ENCODE measurements at places on chromosomes 12 and 14.

DNA sequence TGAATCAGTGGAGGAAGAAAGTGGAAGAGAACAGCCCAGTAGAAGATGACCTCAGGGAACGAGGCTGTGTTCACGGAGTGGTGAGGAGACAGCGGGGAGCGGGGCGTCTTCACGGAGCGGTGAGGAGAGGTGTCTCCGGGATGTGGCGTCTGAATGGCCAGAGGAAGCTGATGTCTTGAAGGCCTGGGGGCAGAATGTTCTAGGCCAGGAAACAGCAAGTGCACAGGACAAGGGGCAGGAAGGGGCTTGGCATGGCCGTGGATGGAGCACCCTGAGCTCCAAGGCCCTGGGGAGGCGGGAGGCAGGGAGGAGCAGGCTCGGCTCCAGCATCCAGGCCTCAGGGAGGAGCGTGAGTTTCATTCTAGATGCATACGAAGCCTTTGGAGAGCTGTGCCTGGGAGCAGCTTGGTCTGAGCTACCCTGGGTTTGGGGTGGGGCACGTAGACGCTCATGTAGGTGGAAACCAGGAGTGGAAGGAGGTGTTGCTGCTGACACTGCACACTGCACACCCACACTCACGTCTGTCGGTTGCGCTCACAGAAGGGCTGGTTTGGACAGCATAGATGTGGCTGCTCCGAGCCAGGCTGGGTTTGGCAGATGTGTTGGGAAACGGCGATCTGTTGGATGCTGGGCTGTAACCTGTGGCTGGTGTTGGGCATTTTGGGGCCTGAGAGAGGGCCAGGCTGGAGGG is 131.6 kb downstream of the ADGRD1 start:
- H3K27ac ChIP-seq, result no peak overlapping the region
- no peaks in the 10 kb centered on the region for H3K36me3 ChIP-seq
- no peaks in the 10 kb centered on the region for H3K4me1 ChIP-seq
- H3K4me3 ChIP-seq, result no peak overlapping the region

DNA sequence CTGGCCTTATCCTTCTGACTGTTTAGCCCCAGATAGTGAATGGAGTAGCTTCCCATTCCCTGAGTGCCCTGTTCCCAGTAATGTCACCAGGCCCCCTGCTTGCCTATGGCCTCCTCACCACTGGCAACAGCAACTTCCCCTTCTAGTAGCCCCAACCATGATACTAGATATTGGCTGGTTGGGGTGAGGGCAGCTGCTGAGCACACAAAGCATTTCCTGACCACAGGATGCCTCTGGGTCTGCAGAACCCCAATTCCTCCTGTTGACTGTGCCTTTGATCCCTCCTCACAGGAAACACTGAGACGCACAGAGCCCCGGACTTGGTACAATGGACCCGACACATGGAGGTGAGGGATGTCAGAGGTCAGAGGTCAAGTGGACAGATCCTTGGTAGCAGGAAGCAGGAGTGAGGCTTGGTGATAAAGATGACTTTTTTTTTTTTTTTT is 597 bp downstream of the SOAT2 start:
- no peak for DNase-seq
- no peak overlapping the region for H3K27ac ChIP-seq
- no peak overlapping the region for H3K4me3 ChIP-seq
- peaks cover 24% of the 10 kb centered on the region for H3K4me1 ChIP-seq
- no peaks in the 10 kb centered on the region for H3K27me3 ChIP-seq
- no peaks in the 10 kb centered on the region for H3K36me3 ChIP-seq

DNA sequence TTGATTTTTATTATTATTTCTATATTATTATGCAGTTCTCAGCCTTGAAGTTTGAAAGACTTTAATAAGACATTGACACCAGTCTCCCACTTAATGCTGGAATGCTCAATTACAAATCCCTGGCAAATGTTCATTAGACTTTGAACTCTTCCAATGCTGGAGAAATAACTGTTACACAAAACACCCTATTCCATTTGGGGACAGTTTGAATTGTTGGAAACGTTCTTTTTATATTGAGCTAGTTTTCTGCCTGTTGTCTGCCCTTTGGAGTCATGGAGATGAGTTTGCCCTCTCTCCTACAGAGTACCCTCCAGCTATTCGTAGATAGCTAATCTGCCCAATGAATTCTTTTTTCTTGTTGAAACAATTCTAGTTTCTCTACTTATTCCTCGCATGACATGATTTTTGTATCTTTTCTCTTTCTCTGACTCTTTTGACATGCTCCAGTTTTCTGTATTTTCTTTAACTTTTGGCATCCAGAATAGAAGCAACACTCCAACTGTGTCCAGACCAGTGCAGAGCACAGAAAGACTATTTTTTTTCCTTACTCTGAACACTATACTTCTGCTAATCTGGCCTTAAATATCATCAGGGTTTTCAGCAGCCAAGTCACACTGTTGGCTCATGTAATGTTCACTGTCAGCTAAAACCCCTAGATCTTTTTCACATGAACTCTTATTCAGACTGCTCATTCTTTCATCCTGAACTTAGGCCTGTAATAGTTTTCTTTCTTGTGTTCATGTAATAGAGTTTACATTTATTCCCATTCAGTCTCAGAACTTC is 379.3 kb downstream of the RAD51B start:
- H3K36me3 ChIP-seq, result peaks cover 7% of the 10 kb centered on the region
- no peak overlapping the region for H3K27ac ChIP-seq

DNA sequence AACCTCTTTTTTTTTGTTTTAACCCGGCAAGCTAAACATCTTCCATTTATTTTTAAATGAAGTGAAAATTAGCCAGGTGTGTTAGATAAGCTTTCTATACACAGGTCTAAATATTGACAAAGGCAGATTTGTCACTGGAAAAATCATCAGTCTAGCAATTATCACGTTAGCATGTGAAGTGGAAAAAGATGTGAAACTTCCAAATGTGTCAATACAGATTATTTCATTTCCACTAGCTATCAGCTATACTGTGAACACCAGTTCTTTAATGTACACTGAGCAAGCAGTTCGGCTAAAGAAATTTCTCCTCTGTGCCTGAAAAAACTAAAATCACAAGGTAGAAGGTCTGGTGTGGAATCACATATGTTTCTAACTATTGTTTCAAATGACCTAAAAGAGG is 96.6 kb upstream of the G2E3 start:
- H3K27me3 ChIP-seq, result peaks cover 8% of the 10 kb centered on the region
- no peaks in the 10 kb centered on the region for H3K4me1 ChIP-seq
- H3K27ac ChIP-seq, result no peak overlapping the region
- no peak overlapping the region for H3K4me3 ChIP-seq
- H3K36me3 ChIP-seq, result no peaks in the 10 kb centered on the region
- DNase-seq, result no peak

- H3K27me3 ChIP-seq, result peaks cover 19% of the 10 kb centered on the region
- DNase-seq, result peak; percentile 3
- H3K4me3 ChIP-seq, result no peak overlapping the region
- H3K36me3 ChIP-seq, result no peaks in the 10 kb centered on the region
These were observed 70.4 kb upstream of the SFSWAP start for GRCh38 chr12:131640525-131640924.

DNA sequence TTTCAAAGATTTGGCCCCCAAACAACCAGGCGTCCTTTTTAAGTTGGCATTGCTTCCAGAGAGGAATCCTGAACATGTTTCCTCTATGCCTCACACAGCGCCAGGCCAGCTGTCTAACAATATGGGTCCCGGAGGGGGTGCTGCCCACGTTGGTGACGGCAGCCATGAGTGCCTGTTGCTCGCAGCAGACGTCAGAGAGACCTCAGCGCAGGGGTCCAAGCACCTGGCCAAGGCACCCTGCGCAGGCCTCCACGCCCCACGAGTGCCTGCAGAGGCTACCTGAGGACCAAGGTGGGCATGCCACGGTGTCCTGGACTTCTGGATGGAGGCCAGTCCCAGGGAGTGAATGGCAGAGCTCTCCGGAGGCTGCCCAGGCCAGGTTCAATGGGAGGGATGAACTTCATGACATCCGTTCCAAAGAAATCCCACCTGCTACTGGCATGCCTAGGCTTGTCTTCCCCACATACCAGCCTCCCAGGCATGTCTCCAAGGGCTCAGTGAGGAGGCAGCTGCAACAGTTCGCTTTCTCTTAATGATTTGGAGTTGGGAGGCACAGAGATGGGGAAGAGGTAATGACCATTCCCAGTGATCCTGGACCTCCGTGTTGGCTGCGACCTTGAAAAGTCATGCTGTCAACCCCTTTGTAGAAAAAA is 11.6 kb upstream of the FOXN3 start:
- H3K36me3 ChIP-seq, result no peaks in the 10 kb centered on the region
- peaks cover 25% of the 10 kb centered on the region for H3K4me1 ChIP-seq
- no peak overlapping the region for H3K4me3 ChIP-seq

GRCh38 chr12:77782034-77782433 is 48.7 kb upstream of the NAV3 start:
- no peaks in the 10 kb centered on the region for H3K36me3 ChIP-seq
- DNase-seq, result no peak
- H3K4me1 ChIP-seq, result no peaks in the 10 kb centered on the region

DNA sequence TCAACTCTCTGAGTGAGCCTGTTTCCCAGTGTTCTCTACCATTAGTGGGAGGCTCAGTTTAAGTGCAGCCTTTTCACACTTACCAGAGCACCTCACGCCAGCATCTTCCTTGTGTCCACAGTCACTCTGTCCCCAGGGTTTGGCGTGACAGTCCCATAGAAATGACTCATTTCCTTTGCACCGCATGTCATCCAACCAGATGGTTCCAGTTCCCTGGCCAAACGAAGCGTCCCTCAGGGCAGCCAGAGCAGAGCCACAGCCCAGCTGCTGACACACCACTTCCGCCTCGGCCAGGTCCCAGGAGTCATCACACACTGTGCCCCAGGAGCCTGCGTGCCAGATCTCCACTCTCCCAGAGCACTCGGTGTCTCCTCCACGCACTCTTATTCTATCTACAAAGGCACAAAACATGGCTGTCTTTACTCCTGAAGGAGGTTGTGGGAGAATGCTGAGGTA is 65.4 kb downstream of the ACSM4 start:
- peaks cover 4% of the 10 kb centered on the region for H3K27me3 ChIP-seq
- H3K4me1 ChIP-seq, result no peaks in the 10 kb centered on the region
- no peak overlapping the region for H3K4me3 ChIP-seq
- DNase-seq, result no peak

GRCh38 chr14:102754370-102755262 is 22.6 kb upstream of the TRAF3 start:
- no peaks in the 10 kb centered on the region for H3K27me3 ChIP-seq
- H3K36me3 ChIP-seq, result no peaks in the 10 kb centered on the region
- DNase-seq, result no peak
- H3K4me3 ChIP-seq, result peak overlapping the region; percentile 43
- H3K27ac ChIP-seq, result peak overlapping the region; percentile 63

DNA sequence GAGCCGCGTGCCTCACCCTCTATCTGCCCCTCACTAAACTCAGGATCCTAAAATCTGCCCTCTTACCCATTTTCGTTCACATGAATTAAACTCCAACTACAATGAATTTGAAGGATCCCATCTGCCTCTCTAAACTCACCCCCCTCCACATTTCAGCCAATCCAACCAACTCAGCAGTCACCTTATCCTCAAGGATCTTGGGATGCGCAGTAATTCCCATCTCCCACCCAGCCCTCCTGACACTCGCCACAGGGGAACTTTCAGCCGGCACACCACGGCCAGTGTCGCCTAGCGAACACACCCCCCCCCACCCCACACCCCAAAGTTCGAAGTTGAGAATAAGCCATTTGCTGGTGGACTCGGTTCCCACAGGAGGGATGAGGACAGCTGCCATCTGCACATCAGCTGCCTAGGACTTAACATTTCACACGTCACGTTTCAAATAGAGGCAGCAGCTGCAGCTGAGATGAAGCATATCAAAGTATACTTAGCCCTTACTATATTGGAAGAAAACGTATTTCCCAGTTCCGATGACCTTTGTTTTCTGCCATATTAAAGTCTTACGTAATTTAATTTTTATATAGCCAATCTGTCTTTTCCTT is 8.7 kb upstream of the SELPLG start:
- no peak for DNase-seq
- peak overlapping the region; percentile 56 for H3K4me3 ChIP-seq
- peaks cover 30% of the 10 kb centered on the region for H3K36me3 ChIP-seq
- H3K4me1 ChIP-seq, result peaks cover 59% of the 10 kb centered on the region
- peak overlapping the region; percentile 90 for H3K27ac ChIP-seq

DNA sequence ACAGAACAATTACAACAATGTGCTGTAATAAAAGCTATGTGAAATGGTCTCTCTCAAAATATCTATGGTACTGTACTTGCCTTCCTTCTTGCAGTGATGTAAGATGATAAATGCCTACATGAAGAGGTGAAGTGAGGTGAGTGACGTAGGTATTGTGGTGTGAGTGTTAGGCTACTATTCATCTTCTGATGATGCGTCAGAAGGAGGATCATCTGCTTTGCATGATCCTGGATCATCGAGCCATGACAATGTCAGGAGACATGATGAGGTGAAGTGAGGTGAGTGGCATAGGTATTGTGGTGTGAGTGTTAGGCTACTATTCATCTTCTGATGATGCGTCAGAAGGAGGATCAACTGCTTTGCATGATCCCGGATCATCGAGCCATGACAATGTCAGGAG is 105.8 kb downstream of the KCNC2 start:
- no peaks in the 10 kb centered on the region for H3K4me1 ChIP-seq
- H3K27me3 ChIP-seq, result no peaks in the 10 kb centered on the region
- H3K36me3 ChIP-seq, result no peaks in the 10 kb centered on the region
- no peak overlapping the region for H3K4me3 ChIP-seq
- no peak overlapping the region for H3K27ac ChIP-seq

GRCh38 chr12:62931477-62931876 is 3.5 kb downstream of the PPM1H start:
- peaks cover 21% of the 10 kb centered on the region for H3K27me3 ChIP-seq
- no peak for DNase-seq
- H3K27ac ChIP-seq, result no peak overlapping the region
- no peaks in the 10 kb centered on the region for H3K36me3 ChIP-seq
- H3K4me3 ChIP-seq, result no peak overlapping the region

GRCh38 chr12:5441497-5442236 is 9.8 kb downstream of the NTF3 start:
- no peaks in the 10 kb centered on the region for H3K36me3 ChIP-seq
- H3K27ac ChIP-seq, result peak overlapping the region; percentile 43
- H3K4me1 ChIP-seq, result peaks cover 12% of the 10 kb centered on the region
- DNase-seq, result no peak
- peaks cover 18% of the 10 kb centered on the region for H3K27me3 ChIP-seq

- peaks cover 9% of the 10 kb centered on the region for H3K4me1 ChIP-seq
- DNase-seq, result no peak
- H3K36me3 ChIP-seq, result peaks cover 5% of the 10 kb centered on the region
- H3K4me3 ChIP-seq, result no peak overlapping the region
- peaks cover 8% of the 10 kb centered on the region for H3K27me3 ChIP-seq
These were observed 2.9 kb downstream of the MMP14 start for GRCh38 chr14:22839159-22839779.

- peak overlapping the region; percentile 15 for H3K4me3 ChIP-seq
- no peak for DNase-seq
- peaks cover 40% of the 10 kb centered on the region for H3K4me1 ChIP-seq
- H3K27ac ChIP-seq, result peak overlapping the region; percentile 35
These were observed 82.9 kb downstream of the NCOR2 start for GRCh38 chr12:124484526-124484953.

- no peaks in the 10 kb centered on the region for H3K27me3 ChIP-seq
- peaks cover 34% of the 10 kb centered on the region for H3K36me3 ChIP-seq
- no peaks in the 10 kb centered on the region for H3K4me1 ChIP-seq
- no peak overlapping the region for H3K27ac ChIP-seq
These were observed 61.8 kb downstream of the LRRK2 start for GRCh38 chr12:40286583-40286982.
